ENCODE measurements at places on chromosomes 3 and 15.

DNA sequence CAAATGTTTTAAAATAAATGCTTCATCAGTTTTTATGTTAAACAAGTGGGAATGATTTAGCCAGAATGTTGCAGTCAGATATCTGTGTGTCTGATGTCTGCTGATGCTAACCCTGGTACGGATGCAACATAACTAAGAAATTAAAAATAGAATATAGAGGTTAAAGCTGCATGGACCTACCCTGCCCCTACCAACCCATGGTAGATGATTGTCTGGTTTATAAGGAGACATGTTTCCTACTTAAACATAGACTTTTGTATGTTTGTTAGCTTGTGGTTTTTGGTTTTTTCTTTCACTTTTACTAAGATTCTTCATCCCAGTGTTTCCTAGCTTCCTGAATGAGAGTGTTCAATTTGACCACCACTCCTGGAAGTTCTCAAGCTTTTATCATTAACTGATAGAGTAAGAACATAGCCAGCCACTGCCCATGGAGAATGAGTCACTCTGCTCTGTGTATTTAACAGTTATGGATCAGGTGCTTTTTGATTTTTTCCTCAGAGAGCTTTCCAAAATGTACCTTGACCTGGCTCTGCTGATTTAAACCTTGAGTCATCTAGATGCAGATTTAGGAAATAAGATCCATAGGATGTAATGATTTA is 70.7 kb upstream of the VEPH1 start:
- DNase-seq = no peak

DNA sequence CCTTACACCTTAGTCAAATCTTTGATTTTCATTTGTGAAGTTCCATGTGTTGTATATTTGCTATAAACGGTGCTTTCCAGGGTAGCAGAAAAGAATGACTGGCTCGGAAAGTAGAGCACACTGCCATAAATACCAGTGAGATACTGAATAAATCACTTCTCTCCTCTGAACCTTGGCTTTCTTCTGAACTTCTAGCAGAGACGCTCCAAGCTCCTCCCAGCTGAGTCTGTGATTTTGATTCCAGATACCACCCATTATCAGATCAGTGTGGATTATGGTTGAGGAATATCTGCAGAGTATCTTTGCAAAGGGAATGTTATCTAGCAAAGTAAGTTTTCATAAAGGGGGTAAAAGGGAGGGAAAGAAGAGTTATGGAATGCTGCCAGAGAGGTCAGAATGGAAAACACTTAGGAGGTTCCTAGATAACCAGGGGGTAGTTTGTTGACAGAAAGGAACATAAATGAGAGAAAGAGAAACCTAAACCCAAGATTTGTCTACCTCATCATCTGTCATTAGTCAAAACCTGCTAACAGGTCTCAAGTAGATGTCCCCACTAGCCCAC is 98.5 kb upstream of the PSMD6 start:
- no peak for DNase-seq

- DNase-seq = no peak
Measured at GRCh38 chr15:44593042-44593736, 56.2 kb downstream of the EIF3J start.

GRCh38 chr3:181610083-181610972 is 101.4 kb upstream of the SOX2 start:
- no peak for DNase-seq

DNA sequence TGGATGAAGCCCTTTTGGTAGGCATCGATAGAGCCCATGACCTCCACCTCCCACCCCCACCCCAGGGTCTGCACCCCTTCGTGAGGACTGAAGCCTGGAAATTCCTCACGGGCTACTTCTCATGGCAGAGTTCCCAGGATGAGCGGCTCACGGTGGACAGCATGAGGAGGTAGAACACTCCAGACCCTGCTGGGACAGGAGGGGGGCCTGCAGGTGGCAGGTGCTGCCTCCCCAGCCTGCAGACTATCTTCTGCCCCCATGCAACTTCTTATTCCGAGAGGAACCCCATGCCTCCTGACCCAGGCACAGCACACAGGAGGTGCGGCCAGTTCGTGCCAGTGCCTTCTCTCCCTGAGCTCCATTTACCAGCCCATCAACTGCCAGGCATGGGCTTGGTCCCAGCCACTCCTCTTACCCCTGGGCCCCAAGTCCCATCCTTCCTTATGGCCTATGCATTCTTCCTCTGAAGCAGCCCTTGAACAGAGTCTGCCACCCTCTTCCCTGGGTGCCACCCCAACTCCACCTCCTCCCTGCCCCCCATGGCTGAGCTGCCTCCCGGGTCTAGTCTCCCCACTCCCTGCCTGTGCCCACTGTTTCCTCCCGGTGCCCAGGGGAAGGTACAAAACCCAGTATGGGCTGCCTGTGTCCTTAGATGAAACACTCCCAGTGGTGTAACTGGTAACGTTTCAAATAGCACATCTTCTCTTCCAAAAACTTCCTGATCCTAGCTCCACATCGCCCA is 8.4 kb downstream of the TBC1D21 start:
- DNase-seq = no peak

GRCh38 chr3:32319607-32320006 is 72.0 kb upstream of the CMTM7 start:
- DNase-seq = no peak
